ENCODE measurements at places on chromosomes 2 and 18.

GRCh38 chr2:223789423-223789822 lies 48.0 kb downstream of the AP1S3 start:
- DNase-seq = no peak

- DNase-seq = no peak
Observed at GRCh38 chr2:167406558-167406957, 518.3 kb downstream of the XIRP2 start.

GRCh38 chr18:73514449-73514848 lies 633.2 kb downstream of the FBXO15 start:
- DNase-seq = no peak

- DNase-seq = peak; percentile 4
Observed at GRCh38 chr2:138275881-138276280, 225.7 kb upstream of the SPOPL start.

GRCh38 chr18:53864770-53865169 lies 359.7 kb downstream of the MBD2 start:
- DNase-seq = no peak

- DNase-seq = no peak
Observed at GRCh38 chr2:171564463-171564862, 42.2 kb downstream of the CYBRD1 start.

- DNase-seq = peak; percentile 80
Observed at GRCh38 chr18:36693931-36694620, 134.7 kb downstream of the TPGS2 start.

GRCh38 chr2:3009483-3009882 lies 368.1 kb downstream of the EIPR1 start:
- DNase-seq = no peak

DNA sequence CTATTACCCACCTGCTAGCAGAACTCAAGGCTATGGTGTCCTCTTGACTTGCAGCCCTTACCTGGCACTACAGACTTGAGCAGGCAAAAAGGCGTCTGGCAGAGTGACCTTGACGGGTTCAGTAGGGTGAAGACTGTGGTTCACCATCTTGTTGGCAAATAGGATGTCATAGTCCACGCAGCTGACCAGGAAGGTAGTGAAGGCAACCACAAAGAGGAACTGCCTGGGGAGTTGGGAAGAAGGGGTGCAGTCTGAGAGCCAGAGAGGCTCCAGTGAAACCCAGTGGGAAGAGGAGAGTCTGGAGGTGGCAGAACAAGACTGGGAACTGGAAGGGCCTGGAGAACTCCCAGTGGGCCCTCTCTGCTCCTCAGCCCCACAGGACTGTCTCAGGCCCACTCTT lies 4.1 kb downstream of the ATG9A start:
- no peak for DNase-seq

DNA sequence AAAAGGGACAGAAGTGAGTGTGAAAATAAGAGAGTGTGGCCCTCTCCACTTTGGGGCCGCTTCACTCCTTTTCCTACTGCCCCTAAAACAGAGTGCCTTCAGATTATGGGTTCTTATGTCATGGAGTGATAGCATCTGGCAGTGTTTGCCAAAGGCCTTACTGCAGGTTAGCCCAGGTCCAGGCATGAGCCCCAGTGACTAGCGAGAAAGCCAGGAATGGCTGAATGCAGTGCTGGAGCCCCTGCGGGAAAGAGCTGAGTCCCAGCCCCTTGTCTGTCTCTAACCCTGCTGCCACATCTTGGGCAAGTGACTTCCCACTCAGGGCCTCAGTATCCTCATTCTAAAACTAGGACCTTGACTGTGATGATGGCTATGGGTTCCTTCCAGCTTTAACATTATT lies 6.0 kb downstream of the IGFBP5 start:
- DNase-seq = no peak

DNA sequence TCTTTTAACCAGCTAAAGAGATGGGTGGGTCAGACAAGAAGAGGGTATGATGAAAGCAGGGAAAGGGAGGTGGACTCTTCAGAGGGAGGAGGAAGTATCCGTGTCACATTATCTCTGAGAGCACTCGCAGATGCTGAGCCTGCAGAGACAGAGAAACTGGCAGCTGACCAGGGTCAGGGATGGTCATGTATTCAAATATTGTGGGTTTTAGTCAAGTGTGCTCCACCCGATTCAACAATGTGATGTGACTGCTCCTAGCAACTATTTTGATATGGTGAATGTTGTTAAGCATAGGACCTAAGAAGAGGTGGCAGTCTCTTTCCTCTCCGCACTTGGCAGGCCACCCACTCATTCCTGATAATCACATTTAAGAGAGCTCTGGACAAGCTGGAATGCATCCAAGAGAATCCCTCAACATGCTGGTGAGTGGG lies 1.3 kb upstream of the CLIP4 start:
- DNase-seq = peak; percentile 59

DNA sequence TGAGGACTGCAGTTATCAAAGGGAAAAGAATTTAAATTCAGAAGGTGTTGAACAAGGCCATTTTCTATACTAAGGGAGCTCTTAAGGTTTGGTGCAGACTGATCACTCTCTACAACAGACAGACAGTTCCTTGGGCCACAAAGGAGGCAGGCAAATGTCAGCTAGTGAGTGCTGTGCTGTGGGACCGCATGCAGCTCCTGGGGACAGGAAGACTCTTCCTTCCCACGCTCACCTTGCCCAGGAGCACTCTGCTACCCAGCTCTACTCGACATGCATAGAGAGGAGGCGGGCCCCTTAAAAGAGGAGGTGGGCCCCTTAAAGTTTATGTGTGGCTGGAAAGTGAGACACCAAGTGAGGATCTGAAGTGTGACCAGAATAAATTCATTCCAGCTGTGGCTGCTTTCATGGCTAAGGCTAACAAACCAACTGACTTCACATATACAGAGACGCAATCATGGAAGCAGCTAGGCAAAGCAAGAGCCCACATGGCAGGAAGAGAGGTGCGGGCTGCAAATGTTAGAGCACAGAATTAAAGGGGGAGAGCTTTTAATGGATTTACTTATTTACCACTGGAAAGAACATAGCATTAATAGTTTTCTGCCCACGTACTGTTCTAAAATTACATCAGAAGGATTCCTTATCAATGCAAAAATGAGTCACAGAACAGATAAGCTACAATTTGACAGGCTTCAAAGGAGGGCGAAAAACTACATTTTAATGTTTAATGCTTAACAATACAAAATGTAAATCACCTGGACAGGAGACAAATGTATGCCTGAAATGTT lies 101.4 kb upstream of the RNU4ATAC start:
- DNase-seq = no peak

Data from NCI-H1417 (cell line).